Large intestine (tissue), 12 donors: ENCODE measurements at places on chromosomes 7 and 10. TPM values are rescaled to one million over a fixed set of nuclear protein-coding genes. Genes with fewer than 3 reads are reported as not detected.

GRCh38 chr7:110841840-110842545 is 248.9 kb upstream of the LRRN3 start:
- DNase-seq = no peak

DNA sequence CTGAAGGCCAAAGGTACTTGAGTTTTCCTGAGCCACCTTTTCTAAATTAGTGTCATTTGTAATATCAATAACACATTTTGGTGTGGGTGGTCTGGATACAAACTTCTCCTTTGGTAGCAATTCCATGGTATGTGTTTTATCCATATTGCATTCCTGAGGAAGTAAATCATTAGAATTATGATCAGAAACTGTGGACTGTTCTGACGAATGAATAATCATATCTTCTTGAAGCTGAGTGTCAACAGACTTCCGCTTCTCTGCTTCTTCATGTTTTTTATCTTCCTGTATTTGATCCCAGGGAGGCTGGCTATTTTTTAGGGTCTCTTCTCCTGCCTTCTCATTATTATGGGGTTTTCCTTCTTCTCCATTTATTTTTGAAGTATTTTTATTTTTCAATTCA is 81.4 kb downstream of the NRBF2 start:
- DNase-seq = no peak

DNA sequence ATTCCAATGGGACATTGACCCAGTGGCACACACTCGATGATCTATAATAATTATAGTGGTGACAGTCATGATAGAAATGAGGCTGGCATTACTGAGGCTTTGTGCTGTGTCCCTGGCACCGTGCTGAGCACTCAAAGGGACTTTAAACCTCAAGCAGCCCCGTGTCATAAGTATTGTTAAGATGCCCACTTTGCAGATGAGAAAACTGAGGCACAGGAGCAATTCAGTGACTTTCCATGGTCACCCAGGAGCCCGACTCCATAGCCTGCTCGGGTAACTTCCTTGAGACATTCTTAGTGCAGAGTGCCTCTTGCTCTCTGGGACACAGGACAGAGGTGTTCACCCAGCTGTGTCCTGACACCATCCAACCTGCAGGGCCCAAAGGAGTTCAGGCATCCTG is 152.6 kb downstream of the C10orf105 start:
- no peak for DNase-seq

GRCh38 chr7:98329100-98329790 is 47.8 kb downstream of the BRI3 start:
- DNase-seq = no peak

GRCh38 chr10:93711891-93712290 is 9.5 kb upstream of the FRA10AC1 start:
- no peak for DNase-seq

DNA sequence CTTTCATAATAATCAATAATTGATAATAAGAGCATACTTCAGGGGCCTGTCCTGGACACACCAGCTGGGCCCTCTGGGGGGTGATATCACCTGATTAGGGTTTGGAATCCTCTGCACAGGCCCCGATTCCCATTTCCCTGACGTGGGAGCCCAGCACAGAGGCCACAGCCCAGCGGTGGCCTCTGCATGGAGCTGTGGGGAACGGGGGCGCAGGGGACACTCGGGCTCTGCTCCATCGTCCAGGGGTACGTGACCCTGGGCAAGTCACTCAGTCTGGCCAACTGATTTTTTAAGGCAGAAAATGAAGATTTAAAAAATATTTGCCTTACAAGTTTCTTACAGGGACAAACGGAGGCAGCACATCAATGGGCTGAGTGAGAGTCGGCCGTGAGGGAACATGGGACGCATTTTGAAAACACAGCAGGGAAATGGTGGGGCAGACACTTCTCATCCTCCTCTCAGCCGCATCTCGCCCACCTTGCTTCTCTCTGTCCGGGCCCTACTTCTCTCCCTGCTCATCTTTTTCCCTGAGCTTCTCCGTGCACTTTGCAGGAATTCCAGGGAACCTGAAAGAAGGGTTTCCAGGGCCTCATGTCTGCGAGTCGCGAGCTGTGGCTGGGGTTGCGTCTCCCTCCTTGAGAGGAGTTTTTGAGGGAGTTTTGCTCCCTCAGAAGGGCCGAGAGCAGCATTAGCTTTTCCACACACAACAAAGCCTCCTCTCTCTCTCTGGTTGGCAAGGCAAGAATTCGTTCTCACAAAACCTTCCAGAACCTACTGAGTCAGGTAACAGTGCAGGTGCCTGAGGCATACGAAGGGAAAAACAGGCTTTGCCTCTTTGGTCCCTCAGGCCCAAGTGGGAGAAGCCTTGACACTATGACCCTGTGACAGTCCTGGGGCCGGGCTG is 312.0 kb downstream of the WDR37 start:
- no peak for DNase-seq

The AZGP1 gene
- polyA plus RNA-seq = 13.9 TPM

The ASB10 gene
- not detected for polyA plus RNA-seq

The DPP6 gene
- polyA plus RNA-seq = 7.8 TPM

The GPR85 gene
- 3.1 TPM for polyA plus RNA-seq

The LRRTM3 gene
- 1.4 TPM for polyA plus RNA-seq

The DMBT1 gene
- 198 TPM for polyA plus RNA-seq
